ENCODE measurements at places on chromosomes 7 and 10.

DNA sequence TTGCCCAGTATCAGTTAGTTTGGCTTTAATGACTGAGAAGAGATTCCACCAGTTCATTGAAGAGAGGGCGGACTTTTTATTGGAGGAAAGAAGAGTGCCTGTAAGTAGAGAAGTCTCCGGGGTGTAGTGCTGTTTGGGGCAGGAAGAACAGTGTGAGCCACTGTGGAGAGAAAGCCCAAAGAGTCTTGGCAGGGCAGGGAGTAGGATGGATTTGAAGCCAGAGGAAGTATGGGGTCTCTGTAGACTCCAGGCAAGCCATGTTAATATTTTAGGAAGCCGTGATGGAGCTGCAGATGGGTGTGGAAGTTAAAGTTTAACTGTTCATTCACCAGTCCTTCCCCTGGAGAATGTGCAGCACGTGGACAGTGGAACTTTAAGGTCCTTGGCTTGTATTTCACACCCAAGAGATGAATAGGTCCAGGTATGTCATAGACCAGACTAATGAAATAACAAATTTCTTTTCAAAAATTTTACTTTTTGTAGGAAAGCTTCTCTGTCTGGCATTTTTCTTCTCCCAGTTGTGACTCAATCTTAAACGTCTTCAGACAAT, 54.1 kb downstream of the TCF7L2 start:
- DNase-seq = no peak

- no peak for DNase-seq
These were observed 43.6 kb upstream of the CARD11 start for GRCh38 chr7:3087243-3087755.

DNA sequence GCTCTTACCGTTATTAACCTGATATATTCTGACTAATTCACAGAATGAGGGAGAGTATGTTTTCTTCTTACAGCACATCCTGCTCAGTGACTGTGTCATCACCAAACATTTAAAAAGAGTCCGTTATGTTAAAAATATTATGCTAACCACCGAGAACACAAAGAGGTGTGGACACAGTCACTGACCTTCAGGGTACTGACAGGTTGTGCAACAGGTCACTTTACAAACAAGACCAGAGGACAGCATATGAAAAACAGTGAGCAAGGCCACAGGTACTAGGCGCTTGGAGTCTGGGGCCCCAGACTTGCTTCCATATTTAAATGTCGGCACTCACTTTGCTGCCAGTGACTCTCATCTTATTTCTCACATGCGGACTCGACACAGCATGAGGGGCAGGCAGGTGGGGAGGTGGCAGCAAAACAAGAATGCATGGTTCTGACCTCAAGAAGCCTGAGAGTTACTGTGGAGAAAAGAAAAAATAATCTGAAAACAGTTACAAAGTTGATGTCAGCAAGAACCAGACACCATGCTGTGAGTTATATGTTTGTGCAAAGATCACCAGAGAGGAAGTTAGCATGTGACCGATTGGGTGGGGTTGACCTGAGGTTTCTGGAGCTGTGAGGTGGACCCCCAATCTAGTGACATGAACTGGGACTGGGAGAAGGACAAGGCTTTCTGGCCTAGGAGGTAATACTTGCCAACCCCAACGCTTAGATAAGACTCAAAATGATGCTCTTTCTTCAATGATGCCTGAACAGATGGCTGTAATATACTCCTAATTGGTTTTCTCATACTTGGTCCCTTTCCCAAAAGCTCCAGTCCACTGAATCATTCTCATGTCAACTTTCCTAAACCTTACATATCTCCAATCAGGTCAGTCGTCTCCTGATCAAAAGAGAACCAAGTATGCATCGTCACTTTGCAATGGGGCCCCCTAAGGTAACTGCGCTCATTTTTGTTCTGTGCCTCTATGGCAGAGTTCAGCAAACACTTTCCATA, 102.4 kb downstream of the HIPK2 start:
- DNase-seq = no peak

- no peak for DNase-seq
These were observed 169.9 kb upstream of the POT1 start for GRCh38 chr7:125099519-125099918.

DNA sequence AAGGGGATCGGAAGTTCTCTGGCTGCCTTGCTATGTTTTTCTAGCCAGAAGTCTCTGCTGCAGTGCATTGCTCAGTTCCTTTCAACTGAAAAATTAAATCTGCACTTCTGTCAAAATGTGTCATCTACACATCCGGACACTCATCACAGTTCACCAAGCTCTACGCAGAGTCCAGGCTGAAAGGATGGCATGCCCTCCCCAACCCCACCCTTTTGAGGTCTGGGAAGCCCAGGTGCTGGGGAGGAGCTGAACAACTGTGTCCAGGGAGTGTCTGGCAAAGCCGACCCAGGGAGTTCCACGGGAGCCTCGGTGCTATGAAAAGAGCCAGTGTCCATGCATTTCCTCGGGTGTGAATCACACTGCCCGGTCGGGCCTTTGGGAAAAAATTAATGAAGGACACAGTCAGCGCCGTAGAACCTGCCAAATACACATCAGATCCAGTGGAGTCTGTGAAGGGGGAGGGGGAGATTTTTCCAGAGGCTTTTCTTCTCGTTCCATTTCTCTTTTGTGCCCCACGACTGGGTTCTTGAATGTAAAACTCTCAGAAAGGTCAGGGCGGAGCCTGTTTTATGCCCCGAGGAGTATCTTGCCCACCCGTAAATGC, 757 bp upstream of the PALS2 start:
- no peak for DNase-seq

DNA sequence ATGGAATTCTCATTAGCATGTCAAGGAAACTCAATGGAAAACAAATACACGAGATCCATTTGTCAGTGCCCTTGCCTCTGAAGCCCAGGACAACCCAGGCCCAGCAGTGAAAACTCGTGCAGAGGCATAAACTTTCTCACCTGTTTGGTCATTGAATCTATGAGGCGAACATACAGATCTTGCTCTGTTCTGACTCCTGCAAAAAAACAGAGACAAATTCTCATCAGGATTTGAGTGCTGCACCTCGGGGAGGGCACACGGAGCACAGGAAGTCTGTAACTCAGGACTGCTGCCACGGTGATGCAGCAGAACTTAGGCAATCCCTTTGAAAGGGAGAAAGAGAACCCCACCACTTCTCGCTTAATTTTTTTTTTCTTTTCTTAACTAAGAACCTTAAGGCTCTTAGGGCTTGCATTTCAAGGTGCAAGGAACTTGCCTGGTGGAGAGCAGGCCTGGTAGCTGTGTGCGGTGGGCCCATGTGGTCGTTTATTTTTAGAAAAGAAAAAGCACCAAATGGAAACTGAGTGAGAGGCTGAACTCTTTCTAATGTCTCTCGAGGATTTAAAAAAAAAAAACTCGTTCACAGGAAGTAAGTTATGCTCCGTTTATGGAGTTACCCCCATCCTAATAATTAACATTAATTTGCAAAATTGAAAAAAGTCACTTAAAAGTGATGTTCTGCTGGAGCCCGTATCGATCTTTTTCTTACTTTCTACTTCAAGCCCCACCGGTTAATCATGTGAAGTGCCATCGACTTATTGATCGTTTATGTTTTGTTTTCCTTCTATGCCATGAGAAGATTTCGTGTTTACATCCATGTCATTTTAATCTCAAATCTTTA, 1.8 kb downstream of the EBF3 start:
- no peak for DNase-seq

- no peak for DNase-seq
These were observed 63.6 kb upstream of the DKK1 start for GRCh38 chr10:52250510-52250909.

DNA sequence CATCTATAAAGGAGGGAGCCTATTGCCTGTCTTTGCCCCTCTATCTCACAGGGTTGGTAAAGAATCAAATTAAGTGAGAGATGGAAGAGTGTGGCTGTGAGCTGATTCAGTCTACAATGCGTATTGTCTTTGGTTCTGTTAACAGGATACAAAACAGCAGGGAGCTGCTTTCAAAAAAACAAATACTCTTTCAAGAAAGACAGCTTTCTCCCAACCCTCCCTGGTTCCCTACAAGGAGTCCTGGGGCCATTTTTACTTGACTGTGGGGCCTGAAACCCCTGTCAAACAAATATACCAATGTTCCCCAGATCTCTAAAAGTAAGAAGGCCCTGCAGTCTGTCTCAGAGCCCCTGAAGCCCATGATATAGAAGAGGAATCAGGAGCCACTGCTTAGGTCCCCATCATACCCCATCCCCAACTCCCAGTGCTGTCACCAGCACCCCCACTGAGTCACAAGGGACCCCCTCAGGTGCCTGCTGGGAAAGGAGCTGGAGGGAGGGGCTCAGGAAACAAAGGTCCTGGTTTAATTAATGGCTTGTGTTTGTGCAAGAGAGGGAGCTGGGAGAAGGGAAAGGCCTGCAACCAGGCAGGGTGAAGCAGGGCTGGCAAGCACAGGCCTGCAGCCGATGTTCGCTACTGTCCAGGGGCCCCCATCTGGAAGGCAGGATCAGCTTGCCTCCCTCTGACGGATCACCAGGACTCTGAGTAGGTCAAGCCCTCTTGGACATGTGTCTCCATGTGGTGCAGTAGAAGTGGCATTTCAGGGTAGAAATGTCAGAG, 182.0 kb upstream of the GHITM start:
- no peak for DNase-seq

GRCh38 chr10:67241451-67241850, 315.6 kb downstream of the LRRTM3 start:
- no peak for DNase-seq

GRCh38 chr10:76946270-76946669, 691.3 kb downstream of the KCNMA1 start:
- no peak for DNase-seq

DNA sequence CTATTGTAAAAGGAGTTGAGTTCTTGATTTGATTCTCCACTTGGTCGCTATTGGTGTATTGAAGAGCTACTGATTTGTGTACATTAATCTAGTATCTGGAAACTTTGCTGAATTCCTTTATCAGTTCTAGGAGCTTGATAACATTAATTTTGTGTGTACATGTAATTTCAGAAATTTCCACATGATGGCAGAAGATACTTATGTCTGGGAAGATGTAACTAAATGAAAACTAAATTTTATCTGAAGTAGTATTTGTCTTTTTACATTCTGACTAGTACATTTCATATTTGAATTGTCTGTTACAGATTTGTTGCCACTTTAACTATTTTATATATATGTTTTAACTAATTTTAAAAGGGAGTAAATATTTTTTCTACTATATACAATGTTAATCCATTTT, 27.6 kb downstream of the SDHAF3 start:
- no peak for DNase-seq

- no peak for DNase-seq
These were observed 4.1 kb downstream of the FHIP2A start for GRCh38 chr10:114825513-114826253.

GRCh38 chr10:124653311-124653710, 90.9 kb downstream of the FAM53B start:
- no peak for DNase-seq

GRCh38 chr10:23338155-23338828, 6.3 kb downstream of the C10orf67 start:
- no peak for DNase-seq

DNA sequence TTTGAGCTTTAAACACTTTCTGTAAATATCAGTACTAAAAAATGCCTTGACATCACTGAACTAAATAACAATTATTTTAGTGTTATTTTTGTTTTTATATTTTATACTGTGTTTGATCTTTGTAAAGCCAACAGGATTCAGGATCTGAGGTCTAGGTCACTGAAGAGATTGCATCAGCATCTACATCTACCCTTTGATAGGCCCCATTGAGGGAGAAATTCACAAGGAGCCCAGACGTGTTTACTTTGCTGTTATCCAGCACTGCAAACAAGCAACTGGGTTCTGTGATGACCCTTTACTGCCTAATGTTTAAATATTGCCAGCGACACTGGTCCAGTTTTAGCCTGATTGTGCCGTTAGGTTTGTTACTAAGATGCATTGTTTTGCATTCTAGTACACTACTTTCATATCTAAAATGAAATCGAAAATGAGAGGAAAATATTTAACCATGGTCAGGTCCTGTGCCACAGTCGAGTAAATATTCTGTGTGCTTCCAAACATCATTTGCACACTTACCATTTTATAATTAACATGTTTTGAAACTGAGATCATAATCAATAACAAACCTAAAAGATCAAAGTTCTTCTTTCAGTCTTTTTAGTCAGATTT, 48.7 kb downstream of the SP8 start:
- no peak for DNase-seq

- DNase-seq = no peak
These were observed 575 bp downstream of the DLG5 start for GRCh38 chr10:77925795-77926565.

- no peak for DNase-seq
These were observed 59.0 kb downstream of the PALD1 start for GRCh38 chr10:70537398-70538194.

DNA sequence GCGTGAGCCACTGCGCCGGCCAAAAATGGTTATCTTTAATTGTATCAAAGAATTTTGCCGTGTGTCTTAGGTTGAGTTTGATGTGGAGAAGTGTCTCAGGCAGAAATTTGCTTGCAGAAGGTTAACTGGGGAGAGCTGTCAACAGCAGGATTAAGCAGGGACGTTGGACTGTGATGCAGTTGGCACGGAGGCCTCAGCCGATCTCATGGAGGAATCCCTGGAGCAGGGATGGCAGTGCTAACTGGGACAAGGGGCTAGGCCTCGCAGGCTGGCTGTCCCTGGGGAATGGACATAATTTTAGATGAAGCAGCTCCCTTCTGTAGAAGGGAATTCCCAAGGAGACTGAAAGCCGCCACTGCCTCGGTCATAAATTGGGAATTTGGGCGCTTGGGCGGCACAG, 12.3 kb upstream of the KIF5B start:
- no peak for DNase-seq

GRCh38 chr7:149257146-149257545, 4.8 kb upstream of the ZNF783 start:
- DNase-seq = no peak

GRCh38 chr10:31419394-31420063, 100.5 kb downstream of the ZEB1 start:
- no peak for DNase-seq

GRCh38 chr10:73439055-73439454, 5.7 kb upstream of the MSS51 start:
- no peak for DNase-seq

DNA sequence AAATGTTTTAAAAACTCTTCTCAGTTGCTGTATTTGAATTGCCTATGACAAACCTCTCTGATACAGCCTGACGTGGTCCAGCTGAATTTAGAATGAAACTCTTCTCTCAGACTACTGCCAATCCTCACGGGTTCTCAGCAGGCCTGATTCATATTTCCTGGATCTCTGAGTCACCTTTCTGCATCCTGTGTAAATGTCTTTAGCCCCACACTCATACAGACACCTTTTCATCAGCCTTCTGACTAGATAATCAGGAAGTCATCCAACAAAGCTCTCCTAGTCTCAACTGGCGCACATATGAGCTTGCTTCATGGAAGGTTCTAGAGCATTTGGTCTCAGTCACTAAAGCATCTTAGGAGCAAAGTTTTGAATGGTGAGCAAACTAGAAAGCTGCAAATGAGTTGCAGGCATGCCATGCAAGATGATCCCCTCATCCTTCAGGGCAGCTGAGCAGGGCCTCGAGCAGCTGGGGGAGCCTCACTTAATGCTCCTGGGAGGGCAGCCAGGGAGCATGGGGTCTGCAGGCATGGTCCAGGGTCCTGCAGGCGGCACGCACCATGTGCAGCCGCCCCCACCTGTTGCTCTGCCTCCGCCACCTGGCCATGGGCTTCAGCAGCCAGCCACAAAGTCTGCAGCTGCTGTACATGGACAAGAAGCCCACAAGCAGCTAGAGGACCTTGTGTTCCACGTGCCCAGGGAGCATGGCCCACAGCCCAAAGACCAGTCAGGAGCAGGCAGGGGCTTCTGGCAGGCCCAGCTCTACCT, 182.8 kb downstream of the ARHGAP12 start:
- DNase-seq = no peak
